ENCODE measurements at places on chromosomes 4 and X.

- peak; percentile 56 for DNase-seq
These were observed 58.0 kb upstream of the H2AZ1 start for GRCh38 chr4:100008048-100008447.

GRCh38 chr4:144721994-144722393 is 76.0 kb downstream of the HHIP start:
- DNase-seq, result no peak

DNA sequence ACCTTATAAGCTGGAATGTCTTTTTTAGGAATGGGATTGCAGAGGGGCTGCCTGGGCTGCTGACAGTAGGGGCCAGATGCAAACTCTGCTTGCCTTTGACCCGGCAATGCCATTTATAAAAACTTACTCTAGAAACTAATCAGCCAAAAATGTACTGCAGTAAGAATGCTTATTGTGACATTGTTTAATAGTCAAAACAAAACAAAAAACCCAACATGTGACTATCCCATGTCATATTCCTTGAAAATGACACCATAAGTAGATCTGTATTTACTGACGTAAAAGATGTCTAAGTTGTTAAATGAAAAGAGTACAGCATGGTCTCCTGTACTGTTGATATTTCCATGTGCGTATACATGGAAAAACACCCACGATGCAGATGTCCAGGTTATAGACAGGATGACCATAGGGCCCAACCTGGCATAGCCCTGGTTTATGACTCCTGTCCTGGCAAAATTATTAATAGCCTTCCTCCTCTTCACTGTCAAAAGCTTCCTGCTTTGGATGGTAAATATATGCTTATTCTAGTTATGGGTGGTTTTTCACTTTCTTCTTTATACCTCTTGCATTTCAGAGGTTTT is 138.9 kb downstream of the PTTG2 start:
- DNase-seq, result no peak

DNA sequence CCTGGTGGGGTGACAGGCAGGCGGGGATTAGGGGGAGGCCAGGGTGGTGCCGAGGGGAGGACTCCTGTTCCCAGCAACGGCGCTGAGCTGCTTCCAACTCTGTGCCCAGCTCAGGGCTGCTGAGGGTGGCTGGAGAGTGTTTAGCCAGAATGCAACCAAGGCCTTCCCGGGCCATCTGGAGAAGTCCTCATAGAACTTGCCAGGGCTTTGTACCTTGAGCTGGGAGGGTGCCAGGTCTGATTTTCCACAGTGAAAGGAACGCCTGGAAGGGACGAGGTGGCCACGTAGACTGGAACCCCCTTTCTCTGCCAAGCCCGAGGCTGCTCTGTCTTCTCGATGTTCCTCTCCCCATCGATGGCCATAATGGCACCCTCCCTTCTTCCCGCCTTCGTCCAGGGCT is 57.0 kb upstream of the GPR78 start:
- DNase-seq, result no peak

GRCh38 chr4:127240764-127241105 is 392.0 kb upstream of the INTU start:
- no peak for DNase-seq

DNA sequence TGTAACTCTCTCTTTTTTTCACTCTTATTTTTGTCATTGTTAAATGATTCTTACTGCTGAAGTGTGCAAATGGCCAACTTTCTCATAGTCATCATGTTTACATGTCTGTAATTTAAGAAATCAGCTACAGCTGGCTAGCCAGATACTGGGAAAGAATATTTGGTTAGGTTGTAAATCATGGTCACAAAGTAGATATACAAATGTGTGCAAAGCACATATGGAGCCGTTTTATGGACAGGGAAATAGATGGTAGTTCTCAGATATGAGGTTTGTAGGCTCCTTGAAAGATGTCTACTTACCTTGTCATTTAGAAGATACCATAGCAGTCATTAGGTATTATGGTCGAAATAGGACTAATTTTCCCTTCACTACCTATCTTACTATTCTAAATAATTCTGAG is 430.4 kb downstream of the ADGRL3 start:
- DNase-seq, result no peak

DNA sequence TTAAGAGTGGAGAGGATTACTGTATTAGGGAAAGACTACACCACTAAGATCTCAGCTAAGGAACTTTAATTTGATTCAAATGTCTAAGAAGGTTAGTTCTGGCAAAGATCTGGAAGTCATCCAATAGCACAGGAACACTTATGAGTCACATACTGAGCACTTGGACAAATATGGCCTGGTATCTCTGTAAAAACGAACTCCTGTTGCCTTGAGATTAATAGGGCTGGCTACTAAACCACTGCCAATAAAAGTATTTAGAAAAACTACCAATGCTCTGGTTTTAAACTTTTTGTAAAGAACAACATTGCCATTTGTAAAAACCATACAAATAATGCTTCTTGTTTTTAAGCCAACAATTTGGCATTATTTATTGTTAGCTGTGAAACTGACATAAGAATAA is 70.5 kb downstream of the SEC24D start:
- DNase-seq, result peak; percentile 76

GRCh38 chr4:15714646-15715435 is 12.0 kb downstream of the BST1 start:
- peak; percentile 53 for DNase-seq

GRCh38 chrX:40207626-40208025 is 109.9 kb upstream of the BCOR start:
- DNase-seq, result peak; percentile 50

DNA sequence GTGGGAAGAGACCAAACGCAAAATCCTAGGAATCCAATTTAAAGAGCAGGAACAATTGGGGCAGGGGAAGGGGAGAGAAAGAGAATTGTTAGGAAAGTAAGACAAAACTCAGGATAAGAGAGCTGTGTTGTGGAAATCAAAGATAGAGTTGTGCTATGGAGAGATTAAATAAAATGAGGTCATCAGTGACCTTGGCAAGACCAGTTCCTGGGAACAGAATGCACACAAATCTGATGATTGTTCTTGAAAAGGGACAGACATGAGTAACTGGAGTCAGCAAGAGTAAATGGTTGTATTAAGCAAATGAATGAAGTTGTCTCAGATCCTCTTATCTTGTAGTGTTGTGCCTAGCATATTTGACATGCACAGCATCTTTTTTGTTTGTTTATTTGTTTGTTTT is 267.4 kb downstream of the IL1RAPL1 start:
- no peak for DNase-seq

GRCh38 chr4:90444904-90445303 is 317.7 kb downstream of the CCSER1 start:
- no peak for DNase-seq

DNA sequence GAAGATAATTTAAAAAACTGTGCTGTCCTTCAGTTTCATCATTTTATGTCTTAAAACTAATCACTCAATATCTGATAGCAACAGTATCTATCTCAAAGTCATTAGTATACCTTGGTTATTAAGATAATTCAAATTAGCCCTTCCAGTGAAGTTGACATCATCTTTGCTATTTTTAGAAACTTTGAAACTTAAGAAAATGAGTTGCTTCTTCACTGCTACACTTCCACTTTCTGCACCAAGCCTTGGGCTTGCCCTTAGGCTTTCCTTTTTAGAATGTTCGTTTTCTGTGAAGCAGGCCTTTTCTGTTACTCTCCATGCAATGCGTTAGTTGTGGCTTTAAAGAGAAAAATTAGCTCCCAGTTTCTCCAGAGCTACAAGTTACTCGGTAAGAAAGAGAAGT is 4.4 kb upstream of the VAMP7 start:
- DNase-seq, result no peak

DNA sequence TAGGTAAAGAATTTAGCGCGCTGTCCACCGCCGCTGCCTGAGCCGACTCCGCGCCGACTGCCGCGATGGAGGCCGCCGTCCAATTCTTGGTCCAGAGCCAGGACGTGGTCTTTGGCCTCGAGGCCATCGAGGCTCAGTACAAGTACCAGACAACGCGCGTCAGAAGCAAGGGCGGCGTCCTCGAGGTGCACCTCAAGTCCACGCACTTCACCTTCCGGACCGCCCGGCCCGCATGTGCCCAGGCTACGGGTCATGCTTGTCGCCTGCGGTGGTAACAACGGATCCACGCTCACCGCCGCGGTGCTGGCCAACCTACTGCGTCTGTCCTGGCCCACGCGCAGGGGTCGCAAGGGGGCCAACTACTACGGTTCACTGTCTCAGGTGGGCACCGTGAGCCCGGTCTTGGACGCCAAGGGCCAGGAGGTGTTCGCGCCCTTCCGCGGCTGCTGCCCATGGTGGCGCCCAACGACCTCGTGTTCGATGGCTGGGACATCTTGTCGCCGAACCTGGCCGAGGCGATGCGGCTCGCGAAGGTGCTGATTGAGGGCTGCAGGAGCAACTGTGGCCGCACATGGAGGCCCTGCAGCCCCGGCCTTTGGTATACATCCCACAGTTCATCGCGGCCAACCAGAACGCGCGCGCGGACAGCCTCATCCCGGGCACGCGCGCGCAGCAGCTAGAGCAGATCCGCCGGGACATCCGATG is 128.0 kb downstream of the ANAPC4 start:
- no peak for DNase-seq

DNA sequence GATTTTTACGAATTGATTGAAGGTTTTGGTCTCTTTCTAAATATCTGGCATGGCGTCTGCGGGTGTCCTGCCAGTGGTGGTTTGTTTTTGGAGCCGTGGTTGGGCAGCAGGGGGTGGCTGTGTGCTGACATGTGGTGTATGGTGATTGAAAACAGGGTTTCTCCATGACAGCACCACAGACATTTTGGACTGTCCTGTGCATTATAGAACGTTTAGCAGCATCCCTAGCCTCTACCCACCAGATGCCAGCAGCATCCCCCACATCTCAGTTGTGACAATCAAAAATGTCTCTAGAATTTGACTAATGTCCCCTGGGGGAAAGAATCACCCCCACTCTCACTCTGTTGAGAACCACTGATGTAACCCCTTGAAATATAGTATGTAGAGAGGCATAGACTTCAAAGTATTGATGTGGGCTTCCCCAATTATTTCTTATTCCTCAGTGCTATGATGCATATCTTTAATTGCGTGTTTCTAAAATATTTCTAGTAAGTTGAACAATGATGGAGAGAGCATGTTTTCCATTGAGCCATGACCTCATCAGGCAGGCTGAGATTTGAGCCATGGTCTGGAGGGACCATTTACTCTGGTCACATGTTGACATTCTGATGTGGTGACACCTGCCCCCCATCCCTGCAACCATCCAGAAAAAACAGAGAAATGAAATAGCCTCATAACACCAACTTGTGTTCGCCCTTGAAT is 77.4 kb upstream of the MID1 start:
- DNase-seq, result no peak
